ENCODE measurements at places on chromosomes 7 and 10.

DNA sequence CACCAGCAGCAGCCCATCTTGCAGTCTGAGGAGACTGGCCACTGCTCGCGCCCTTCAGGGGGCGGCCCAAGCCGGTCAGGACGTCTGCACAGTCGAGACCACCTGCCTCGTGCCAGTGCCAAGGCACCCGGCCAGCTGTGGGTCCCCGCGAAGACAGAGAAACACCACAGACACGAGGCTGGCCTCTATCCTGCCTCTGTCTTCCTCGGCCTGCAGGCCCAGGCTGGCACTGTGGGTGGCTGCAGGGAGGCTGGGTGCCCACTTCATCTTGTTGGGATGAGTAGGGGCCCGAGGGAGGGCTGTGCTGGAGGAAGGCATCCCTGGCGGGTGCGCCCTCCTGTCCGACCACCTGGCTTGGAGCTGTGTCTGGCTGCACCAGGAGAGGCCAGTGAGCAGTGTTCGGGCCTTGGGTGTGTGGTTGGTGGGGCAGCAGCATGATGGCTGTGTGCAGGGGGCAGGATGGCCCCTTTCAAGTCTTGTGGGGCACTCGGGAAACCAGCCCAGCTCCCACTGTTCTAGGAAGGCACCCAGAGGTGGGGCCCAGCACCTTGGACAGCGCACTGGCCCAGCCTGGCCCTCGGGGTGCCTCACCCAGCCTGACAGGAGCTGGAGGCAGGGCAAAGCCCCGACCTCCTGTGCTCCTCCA, 7.3 kb downstream of the DPYSL4 start:
- DNase-seq, result peak; percentile 60

DNA sequence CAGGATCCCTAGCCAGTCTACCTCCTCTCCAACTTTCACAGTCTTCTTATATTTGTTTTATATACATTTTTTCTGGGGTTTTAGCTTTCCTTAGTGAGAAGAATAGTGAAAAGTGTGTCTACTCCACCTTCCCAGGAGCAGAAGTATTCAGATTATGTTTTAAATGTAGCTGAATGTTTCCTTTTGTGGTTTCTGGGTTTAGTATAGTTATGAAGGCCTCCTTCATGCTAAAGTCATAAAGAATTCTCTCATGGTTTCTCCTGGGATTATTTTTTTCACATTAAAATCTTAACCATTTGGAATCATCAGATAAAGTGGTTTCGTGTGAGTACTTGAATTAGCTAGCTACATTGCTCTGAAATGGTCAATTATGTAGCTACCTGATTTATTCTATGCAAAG, 50.9 kb downstream of the ANKMY2 start:
- no peak for DNase-seq

DNA sequence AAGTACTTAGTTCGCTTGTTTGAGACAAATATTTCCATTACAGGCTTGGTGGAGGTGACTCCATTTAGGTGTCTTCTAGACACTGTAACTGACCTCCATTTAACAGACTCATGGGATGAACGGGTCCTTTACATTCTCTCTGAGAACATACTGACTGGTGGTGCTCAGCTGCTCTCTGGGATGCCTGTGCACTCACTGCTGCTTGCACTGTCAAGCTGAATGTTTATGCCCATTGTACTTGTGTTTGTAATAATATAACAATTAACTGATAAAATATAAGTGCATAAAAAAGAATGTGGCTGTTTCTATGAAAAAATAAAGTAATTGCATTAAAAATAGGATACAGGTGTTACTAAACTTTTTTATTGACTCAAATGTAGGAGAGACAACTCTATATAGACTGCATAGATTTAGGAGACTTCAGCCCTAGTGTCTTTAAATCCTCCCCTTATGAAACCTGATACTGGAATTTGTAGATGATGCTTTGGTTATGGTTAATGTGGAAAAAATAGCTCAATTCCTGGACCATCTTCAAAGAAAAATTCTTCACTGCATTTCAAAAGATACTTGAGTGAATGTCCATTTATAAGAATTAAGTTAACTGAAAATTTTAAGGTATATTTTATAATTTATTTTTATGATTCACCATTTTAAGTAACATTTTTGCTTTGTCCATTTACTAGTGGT, 85.4 kb downstream of the CDK14 start:
- no peak for DNase-seq

GRCh38 chr7:139822855-139823254, 6.2 kb upstream of the TBXAS1 start:
- DNase-seq, result no peak

GRCh38 chr10:23433701-23434100, 5.2 kb upstream of the OTUD1 start:
- DNase-seq, result no peak

- no peak for DNase-seq
Observed at GRCh38 chr7:149729586-149729982, 43.8 kb downstream of the ZNF467 start.

GRCh38 chr7:102028206-102028826, 210.9 kb downstream of the CUX1 start:
- DNase-seq, result no peak

- DNase-seq, result no peak
Observed at GRCh38 chr10:45534572-45534971, 138.0 kb downstream of the ZFAND4 start.

GRCh38 chr7:22093001-22093400, 147.3 kb upstream of the CDCA7L start:
- no peak for DNase-seq

- peak; percentile 4 for DNase-seq
Observed at GRCh38 chr10:133141958-133142340, 18.1 kb upstream of the KNDC1 start.

GRCh38 chr10:95472304-95473088, 88.7 kb downstream of the SORBS1 start:
- DNase-seq, result no peak

- DNase-seq, result peak; percentile 42
Observed at GRCh38 chr10:86282664-86283465, 83.7 kb downstream of the GRID1 start.

DNA sequence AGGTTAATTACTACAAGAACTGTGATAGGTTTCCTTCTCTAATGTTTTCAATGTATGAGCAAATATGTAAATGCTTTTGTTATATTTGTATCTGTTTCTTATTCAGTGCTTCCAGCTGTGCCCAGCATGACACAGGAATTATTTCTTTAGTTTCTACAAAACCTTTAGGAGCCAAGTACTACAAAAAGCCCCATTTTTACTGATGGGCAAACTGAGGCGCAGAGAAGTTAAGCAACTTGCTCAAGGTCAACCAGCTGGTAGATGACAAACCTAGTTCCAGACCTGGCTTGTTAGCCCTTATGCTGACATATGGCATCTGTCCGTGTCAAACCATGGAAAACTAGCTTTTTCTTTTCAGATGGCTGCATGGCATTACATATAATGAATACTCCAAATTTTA, 134.6 kb downstream of the JAZF1 start:
- DNase-seq, result no peak

- DNase-seq, result no peak
Observed at GRCh38 chr7:85469446-85470010, 282.7 kb upstream of the SEMA3D start.

GRCh38 chr10:13536674-13537366, 8.0 kb upstream of the BEND7 start:
- no peak for DNase-seq

GRCh38 chr7:18978108-18978495, 139.3 kb downstream of the TWIST1 start:
- no peak for DNase-seq

GRCh38 chr7:141221007-141221612, 147.2 kb downstream of the TMEM178B start:
- no peak for DNase-seq

DNA sequence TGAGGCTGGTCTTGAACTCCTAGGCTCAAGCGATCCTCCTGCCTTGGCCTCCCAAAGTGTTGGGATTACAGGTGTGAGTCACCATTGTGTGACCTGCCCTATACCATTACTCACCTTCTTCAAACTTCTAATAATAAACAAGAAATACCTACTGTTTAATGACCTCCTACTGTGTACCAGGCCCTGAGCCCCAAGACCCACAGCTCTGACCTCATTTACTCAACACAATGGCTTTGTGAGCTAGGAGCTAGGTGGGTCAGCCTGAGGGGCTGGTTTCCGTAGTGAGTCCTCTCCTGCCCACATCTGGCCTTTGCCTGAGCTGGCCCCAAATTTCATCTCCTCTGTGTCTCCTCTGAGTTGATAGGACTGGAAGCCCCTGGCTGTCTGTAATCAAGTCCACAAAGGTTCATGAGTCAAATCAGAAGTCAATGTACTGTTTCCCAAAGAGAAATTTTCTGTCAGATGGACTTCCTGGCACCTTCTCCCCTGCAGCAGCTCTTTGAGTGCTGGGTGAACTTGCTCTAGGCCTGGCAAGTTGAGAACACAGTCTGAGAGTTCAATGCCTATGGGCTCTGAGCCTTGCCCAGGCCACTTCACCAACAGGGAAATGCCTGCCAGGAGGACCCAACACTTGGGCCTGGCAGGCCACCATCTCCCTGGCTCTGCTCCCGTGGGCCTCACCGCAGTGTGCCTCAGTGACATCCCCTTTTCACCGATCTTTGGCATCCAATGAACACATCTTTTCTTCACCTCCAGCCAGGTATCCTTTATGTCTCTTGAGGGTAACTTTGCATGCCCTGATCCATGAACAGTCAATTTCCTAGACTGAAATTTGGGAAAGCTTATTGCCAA, 24.0 kb downstream of the NEURL1 start:
- no peak for DNase-seq

Measured in tibial artery (tissue), 4 donors.